Cortex of kidney (tissue), 1 donor: ENCODE measurements at places on chromosomes 16 and 17.

- no peak for DNase-seq
Measured at GRCh38 chr16:35305476-35305875, 1846.1 kb downstream of the TP53TG3F start.

DNA sequence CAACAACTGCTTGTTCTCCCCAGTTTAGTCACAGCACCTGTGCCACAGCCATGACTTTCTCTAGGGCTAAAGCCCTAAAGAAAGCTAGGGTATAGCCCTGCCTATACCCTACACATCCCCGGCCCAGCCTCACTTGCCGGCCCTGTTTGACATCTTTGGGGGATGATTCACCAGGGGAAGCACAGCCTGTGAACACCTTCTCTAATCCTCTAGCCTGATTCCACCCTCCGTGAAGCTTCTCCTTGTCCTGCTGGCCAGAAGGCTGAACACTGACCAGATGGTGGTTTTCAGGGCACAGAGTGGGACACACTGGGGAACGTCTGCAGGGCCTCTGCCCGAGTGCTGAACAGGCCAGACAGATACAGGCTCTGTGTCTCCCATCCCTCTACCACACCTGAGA is 6.0 kb downstream of the CLEC16A start:
- DNase-seq = no peak

GRCh38 chr16:50532576-50532975 is 15.6 kb upstream of the NKD1 start:
- no peak for DNase-seq

DNA sequence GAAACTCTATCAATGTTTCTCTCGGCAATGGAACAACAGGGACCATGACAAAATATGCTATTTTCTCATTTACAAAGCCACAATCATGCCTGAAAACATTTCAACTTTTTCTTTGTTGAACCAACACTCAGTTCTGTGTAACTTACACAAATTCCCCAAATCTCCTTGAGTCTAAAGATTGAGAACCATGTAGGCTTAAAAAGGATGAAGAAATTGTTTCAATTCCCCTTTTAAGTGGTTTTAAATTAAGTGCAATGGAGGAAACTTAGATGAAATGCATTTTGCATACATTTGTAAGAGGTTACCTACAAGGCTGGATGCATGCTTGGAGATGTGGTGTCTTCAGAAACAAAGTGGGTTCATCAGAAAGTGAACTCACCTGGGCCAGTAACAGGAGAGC is 566.4 kb upstream of the CDH11 start:
- DNase-seq = no peak

- DNase-seq = no peak
Measured at GRCh38 chr16:73027685-73028111, 20.2 kb downstream of the ZFHX3 start.

GRCh38 chr17:44451016-44451627 is 52.1 kb downstream of the GPATCH8 start:
- no peak for DNase-seq

- no peak for DNase-seq
Measured at GRCh38 chr16:66695471-66695934, 1.0 kb downstream of the CMTM4 start.

DNA sequence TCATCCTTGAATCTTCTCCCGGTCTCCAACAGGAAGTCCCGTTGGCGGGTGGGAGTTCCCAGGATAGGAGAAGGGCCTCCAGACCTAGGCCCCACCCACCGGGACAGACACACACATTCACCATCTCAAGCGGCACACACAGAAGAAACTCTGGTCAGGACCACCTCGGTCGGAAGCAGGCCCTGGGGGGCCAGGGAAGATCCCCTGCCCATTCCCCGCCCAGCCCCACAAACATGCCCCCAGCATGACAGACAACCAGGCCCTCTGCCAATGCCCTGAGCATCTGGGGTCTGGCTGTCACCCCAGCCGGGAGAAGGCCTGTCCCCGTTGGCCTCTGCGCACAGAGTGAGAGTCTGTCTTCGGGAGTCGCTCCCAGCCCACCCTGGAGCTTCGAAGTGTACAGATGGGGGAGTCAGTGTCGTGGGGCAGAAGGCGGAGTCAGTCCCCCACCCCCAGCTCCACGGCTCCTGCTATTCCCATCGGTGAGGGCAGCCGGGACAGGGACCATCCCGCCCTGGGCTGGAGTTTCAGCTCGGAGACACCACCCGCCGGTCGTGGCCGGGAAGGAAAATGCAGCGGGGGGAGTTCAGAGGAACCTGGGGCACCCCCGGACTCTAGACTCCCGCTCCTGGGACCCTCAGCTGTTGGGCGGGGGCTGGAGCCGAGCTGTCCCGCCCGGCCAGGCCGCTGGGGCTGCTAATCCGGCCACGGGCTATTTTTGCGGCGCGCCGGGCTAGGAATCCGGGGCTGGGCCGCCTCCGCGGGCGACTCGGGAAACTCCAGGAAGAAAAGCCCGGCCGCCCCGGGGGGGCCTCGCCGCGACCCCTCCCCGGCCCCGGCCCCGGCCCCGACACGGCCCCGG is 660 bp downstream of the RHBDF1 start:
- DNase-seq = no peak

- no peak for DNase-seq
Measured at GRCh38 chr17:1783271-1783670, 21.4 kb downstream of the SERPINF1 start.

DNA sequence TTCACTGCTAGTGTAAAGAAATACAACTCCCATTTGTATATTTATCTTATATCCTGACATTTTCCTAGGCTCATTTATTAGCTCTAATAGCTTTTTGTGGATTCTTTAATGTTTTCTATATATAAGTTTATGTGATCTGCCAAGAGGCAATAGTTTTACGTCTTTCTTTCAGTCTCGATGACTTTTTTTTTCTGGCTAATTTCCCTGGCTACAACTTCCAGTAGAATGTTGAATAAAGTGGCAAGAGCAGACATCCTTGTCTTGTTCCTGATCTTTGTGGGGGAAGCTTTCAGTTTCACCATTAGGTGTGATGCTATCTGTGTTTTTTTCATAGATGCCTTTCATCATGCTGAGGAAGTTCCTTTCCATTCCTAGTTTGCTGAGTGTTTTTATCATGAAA is 43.9 kb upstream of the ABCA3 start:
- no peak for DNase-seq

GRCh38 chr17:14337596-14338079 is 36.8 kb downstream of the HS3ST3B1 start:
- DNase-seq = no peak

DNA sequence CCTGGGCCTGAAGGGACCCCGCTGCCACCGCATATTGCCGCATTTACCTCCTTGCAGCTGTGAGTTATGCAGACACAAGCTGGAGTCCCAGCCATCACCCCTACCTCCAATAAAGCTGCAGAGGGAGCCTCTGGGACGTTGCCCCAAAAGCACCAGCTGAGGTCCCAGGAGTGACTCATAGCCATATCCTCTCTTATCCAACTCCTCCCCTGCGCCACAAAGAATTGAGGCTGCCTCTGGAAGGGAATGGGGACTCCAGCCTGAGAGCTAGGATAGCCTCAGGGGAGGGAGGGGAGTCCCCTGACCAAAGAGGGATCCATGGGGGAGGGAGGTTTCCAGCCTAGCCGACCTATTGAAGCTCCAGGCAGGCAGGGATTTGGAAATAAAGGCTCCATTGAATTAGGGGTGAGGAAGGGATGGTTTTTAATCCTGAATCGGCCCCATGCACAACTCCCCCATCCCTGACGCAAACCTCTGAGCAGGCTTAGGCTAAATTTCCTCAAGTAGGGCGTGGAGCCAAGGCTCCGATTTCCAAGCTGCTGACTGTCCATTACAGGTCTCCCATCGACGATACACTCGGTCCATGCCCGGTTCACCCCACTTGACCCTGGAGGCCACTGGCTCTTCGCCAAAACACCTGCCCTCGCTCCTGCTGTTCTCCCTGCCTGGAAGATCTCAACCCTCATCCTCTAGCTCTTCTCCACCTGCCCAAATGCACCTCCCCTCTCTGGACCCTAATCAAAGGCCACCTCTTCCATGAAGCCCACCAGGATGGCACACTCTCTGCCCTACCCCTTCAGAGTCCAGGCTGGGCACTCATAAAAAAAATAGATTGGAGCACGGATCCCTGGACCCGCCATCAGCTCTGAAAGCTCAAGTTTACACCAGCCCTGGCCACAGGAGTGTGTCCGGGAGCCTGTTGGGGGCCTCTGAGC is 27.5 kb downstream of the PIMREG start:
- no peak for DNase-seq

- no peak for DNase-seq
Measured at GRCh38 chr16:86635176-86635876, 57.0 kb downstream of the FOXL1 start.

GRCh38 chr17:66271512-66271911 is 30.9 kb upstream of the PRKCA start:
- DNase-seq = no peak

DNA sequence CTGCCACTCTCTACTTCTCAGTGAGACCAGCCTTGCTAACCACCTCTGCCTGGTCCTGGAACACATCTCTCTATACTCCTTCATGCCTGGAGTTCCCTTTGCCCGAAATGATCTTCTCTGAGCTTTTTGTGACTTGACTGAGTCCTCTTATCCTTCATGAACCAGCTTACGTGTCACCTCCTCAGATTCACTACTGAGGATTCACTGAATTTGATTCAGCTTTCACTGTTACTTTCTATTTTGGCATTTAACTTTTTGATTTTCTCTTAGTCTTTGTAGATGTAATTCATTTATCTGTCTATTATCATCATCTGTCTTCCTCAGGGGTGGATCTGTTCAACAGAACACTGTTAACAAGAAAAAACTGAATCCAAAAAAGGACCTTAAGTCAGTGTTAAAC is 95.6 kb downstream of the RPGRIP1L start:
- no peak for DNase-seq

DNA sequence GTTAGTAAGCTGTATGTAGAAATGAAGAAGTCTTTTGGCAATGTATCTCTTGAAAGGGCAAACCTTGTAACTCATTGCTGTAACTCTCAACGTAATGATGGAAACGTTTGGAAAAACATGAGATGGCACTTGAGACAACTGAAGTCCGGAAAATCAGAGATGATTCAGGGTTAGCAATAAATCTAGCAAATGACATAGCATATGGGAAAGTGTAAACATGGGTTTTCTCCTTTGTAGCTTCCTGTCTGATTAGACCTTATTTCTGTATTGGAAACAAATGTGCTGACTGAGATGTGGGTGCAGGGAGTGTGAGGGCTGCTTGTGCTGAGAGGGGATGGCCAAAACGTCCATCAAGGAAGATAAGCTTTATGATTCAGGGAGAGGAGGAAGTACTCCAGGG is 110.7 kb upstream of the FAM20A start:
- no peak for DNase-seq

GRCh38 chr16:85416228-85417109 is 196.7 kb upstream of the GSE1 start:
- no peak for DNase-seq

- no peak for DNase-seq
Measured at GRCh38 chr17:34398990-34399389, 36.0 kb upstream of the CCL1 start.

DNA sequence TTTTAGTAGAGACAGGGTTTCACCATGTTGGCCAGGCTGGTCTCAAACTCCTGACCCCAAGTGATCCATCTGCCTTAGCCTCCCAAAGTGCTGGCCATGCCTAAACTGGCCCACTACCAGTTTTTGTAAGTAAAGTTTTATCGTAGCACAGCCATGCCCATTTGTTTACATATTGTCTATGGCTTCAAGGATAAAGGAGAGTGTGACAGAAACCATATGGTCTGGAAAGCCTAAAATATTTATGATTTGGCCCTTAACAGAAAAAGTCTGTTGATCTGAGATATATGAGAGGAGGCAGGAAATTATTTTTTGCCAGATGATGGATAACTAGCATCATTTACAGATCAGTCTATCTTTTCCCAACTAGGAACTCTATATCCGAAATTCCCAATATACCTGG is 4.5 kb downstream of the AKAP10 start:
- no peak for DNase-seq

- no peak for DNase-seq
Measured at GRCh38 chr17:28029044-28029443, 13.4 kb upstream of the NLK start.

- DNase-seq = no peak
Measured at GRCh38 chr17:50055426-50056216, at the start of gene ITGA3. ITGA3 (plus strand) TSS chr17:50056110; CDS start chr17:50056440, 330 bp downstream.

DNA sequence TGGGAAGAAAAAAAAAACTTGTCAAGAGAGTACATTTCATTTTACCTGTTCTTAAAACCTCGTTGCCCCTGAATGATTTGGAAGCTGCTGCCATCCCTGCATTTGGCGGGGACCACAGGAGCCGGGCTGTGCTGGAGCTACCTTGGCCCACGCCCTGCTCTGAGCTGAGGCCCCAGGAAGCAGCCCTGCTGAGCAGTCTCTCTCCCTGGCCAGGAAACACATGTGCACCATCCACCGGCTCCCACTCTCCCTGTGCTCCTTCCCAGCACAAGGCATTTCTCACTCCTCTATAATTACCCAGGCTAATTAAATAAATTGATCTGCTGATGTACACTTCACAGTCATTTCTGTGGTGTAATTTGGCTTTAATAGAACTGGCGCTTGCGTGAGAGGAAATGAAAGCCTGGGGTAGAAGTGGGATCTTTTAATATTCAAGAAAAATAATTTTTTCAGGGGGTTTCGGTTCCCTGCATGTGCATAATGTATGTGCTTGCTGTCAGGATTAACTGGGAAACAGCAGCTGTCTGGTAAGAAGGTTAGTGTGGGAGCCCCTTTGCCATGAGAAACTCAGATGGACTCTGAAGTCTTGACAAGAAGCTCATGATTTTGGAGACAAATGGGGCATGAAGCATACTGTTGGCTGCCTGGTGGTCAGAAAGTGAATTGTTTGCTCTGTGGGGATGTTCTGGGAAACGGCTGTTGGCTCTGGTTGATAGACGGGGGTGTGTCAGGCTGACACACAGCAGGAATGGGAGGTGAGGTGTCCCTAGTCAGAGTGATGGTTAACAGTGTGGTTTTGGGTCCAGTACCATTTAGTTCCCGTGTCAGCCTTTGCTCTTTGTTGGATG is 252.3 kb upstream of the EEF2KMT start:
- DNase-seq = no peak

DNA sequence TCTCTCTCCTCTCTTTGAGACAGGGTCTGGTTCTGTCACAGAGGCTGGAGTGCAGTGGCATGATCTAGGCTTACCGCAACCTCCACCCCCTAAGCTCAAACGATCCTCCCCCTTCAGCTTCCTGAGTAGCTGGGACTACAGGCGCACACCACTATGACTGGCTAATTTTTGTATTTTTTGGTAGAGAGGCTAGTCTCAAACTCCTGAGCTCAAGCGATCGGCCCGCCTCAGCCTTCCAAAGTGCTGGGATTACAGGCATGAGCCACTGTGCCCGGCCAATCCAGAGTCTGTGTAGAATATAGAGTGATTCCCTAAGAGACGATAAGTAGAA is 65.8 kb upstream of the RPH3AL start:
- no peak for DNase-seq

DNA sequence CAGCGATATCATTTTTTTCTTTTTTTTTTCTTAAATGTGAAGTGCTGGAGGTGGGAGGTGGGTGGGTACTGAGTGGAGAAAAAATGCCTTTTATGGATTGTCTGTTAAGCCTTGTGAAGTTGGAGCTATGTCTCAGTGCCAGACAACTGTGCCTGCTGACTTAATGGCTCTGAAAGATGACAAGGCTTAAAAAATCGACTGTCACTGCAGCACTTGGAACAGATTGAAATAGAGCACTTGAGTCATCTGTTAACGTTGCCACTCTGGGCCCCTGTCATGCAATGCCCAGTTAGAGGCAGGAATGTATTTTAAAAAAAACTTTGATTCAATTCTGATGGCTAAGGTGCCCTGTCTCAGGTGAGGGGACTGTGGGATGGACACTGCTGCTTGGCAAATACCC is 108.2 kb upstream of the HS3ST2 start:
- no peak for DNase-seq

- DNase-seq = no peak
Measured at GRCh38 chr16:46911038-46911437, 26.9 kb downstream of the GPT2 start.
